Posterior vena cava (tissue), 2 donors: ENCODE measurements at places on chromosomes 6 and 20. TPM values are rescaled to one million over a fixed set of nuclear protein-coding genes. Genes with fewer than 3 reads are reported as not detected.

- peak; percentile 68 for DNase-seq
Observed at GRCh38 chr20:61923371-61924166, 142.1 kb downstream of the TAF4 start.

The TRAPPC3L gene
- total RNA-seq = 0.33 TPM

The COL20A1 gene
- not detected for total RNA-seq

GRCh38 chr20:34040300-34040995 lies 46.7 kb downstream of the RALY start:
- no peak for DNase-seq

DNA sequence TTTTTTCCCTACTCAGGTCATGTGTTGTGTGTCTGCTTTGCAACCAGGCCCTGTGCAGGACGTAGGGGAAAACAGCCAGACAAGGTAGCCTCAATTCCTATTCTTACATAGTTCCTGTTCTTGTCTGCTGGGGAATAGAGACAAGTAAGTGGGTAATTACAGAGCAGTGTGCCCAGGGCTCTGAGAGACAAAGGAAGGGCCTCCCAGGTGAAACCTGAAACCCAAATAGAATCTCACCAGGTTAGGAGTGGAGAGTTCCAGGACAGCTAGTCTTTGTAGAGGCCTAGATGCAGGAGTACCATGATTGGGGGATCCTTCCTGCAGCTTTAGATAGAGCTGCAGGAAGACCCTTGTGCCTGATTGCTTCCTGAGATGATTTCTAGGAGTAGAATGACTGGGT lies 48.4 kb downstream of the DHX35 start:
- DNase-seq = no peak

The MDC1 gene
- 25.0 TPM for total RNA-seq

- peak; percentile 95 for DNase-seq
Observed at GRCh38 chr6:134175532-134176263, 123.3 kb upstream of the SLC2A12 start.

The BTNL2 gene
- not detected for total RNA-seq

The SPO11 gene
- not detected for total RNA-seq

The B3GAT2 gene
- total RNA-seq = 0.05 TPM

The ELOVL2 gene
- total RNA-seq = 0.38 TPM

GRCh38 chr6:165718491-165718891 lies 55.5 kb upstream of the PDE10A start:
- no peak for DNase-seq

- no peak for DNase-seq
Observed at GRCh38 chr20:63826753-63827152, 4.3 kb downstream of the ZBTB46 start.

DNA sequence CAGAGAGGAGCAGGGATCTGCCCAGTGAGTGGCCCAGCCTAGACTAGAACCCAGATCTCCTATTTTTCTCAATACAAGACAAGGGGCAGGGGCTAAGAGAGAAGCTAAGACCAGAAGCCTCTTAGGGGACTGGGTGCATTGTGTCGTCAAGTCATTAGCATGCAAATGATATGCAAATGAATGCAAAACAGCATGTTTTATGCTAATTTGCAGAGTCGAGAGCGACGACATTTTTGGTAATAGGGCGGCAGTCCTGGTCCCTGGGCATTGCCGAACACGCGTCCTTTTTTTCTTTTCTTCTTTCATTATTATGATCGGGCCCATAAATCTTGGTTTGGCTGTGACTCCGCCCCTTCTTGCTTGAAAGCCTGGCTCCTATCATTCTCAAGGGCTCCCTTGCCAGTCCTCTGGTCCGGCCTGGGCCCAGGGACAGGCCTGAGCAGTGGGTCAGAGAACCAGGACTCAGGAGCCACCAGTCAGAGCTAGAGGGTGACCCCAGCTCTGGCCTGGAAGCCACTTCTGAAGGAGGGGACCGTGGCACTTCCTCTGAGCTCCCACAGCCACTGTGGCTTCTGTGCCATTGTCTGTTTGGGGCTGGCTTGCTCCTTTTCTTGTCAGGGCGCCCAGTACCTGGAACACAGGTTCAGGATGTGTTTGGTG lies 32.0 kb upstream of the SCRT2 start:
- DNase-seq = no peak

The POM121L2 gene
- not detected for total RNA-seq

- no peak for DNase-seq
Observed at GRCh38 chr6:12369781-12370262, 79.7 kb downstream of the EDN1 start.

DNA sequence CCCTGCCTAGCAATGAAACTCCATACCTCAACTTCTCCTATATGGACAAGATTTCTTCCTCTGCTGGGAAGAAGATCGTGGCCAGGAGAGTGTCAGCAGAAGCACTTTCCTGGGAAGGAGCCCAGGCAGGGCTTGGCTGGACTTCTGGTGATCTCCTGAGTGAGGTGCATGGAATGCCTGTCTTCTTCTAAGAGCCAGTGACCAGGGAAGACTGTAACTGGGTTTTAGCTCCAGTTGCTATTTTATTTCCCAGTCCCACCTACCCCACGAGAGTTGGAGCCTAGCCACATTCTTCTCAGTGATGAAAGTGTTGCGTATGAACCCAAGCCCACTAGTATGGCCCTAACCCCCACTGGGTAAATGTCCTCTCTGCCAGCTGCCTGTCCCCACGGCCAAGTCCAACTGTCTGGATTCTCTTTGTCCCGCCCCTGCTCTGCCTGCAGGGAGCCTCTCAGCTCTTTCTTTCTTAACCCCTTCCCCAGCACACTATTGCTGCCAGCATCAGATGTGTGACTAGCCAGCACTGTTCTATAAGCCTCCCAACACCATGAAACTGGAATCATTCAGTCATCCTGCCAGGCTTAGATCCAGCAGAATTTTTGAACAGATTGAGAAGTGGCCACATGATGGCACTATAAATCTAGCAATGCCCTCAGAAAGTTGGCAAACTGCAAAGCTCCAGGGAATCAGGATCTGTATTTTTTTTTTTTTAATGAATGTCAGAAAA lies 69.8 kb upstream of the FAM184A start:
- no peak for DNase-seq

GRCh38 chr6:85676086-85676729 lies 33.5 kb upstream of the SYNCRIP start:
- DNase-seq = no peak

The FOXC1 gene
- 27.6 TPM for total RNA-seq

The CCDC167 gene
- 18.9 TPM for total RNA-seq

DNA sequence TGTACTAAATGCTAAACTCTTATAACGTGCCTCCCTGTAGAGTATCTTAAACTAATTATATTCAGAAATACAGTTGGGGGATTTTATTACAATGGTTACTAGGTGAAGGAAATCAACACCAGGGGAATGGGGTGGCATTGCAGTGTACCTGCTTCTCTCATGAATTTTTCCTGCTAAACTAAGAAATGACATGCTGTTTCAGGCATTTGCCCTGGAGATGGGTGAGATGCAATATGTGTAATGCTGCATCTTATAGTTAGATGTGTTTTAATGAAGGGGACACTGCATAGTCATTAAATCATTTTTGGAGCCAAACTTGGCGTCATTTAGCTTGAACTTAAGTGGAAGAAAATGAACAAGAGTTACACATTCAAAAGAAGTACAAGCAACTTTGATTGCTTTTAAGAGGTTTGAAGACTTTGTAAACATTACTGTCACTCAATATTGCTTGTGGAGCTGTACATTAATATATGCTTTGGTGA lies 4.3 kb downstream of the EYA4 start:
- no peak for DNase-seq

The TRIM10 gene
- not detected for total RNA-seq

DNA sequence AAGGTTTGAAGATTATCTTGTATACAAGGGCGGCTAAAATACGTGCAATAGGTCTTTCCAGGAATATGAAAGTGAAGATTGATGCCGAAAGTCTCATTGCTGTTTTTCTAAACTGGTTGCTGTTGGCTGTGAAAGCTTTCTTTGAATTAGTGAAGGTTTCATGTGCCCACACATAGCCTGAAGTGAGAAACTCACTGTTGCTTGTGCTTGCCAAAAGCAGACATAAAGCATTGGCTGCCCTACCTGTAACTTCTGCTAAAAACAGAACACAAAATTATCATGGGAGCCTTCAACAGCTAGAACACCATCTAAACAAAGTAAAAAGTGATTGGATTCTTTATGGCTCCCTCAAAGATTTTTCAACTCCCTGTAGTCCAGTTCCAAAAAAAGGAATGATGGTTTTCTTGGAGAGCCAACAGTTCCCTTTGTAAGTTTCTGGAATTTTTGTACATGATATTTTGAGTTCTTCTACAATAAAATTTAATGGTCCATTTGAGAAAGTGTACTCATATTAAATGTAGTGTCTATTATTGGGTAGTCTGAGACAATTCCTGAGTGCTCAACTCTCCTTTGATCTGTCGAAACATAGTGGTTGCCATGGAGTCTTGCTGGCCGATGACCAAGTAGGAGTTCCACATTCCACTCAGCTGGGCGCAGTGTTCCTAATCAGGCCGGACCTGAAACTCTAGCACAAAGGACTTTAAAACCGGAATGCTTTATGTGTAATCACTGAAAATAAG lies 68.5 kb downstream of the PLEKHG1 start:
- DNase-seq = peak; percentile 96

The TCP11 gene
- not detected for total RNA-seq

GRCh38 chr6:27542485-27542884 lies 69.6 kb upstream of the ZNF184 start:
- DNase-seq = no peak

The UBE2C gene
- total RNA-seq = not detected

DNA sequence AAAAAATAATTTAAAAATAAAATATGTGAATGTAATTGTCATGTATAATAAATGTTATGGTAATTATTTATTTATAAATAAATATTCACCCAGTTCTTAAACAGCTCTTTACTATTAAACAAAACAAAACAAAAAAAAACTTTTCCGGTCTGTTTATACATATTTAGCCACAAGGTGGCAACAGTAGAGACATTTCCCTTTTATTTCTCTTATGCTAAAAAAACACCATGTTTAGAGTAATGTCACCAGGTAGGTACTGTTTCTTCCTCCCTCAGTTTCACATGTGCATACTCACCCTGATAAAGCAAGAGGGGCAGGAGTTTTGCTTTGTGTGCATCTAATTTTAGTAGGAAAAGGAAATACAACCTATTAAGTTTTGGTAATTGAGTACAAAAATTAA lies 610.4 kb upstream of the IMPG1 start:
- no peak for DNase-seq

GRCh38 chr20:63092660-63093215 lies 86.0 kb upstream of the BHLHE23 start:
- peak; percentile 62 for DNase-seq

DNA sequence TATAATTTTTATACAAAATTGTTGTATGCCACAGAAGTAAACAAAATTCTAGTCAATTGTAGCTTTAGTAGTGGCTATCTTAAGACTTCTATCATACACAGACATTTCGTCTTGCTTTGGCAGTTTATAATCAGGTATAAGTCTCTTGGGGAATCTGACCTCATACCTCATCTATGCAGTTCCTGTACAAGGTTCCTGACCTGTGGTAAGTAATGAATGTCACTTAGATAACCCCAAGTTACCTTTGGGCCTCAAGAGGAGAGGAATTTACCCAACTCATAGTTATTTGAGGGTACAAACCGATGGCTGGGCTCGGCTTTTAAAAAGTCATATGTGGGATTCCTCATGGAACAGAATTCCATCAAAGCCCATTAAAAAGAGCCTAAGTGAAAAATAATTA lies 58.8 kb upstream of the UNC93A start:
- DNase-seq = no peak

- DNase-seq = no peak
Observed at GRCh38 chr6:170358496-170358895, 51.9 kb downstream of the FAM120B start.

The HLA-DQA2 gene
- total RNA-seq = 0.52 TPM

DNA sequence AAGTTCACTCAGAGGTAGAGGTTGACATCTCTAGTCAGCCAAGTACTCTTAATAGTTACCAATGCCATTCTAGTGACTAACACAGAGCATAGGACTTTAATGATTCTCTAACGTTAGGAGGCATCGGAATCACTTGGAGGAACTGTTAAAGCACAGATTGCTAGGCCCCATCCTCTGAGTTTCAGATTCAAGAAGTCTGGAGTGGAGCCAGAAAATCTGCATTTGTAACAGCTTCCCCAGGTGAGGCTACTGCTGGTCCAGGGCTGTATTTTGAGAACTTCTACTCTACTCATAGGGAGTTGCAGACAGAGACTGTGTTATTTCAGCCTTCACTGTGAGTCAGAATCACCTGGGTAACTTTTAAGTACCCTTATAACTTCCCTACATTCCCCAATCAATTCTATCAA lies 5.7 kb downstream of the LMBRD1 start:
- DNase-seq = no peak

DNA sequence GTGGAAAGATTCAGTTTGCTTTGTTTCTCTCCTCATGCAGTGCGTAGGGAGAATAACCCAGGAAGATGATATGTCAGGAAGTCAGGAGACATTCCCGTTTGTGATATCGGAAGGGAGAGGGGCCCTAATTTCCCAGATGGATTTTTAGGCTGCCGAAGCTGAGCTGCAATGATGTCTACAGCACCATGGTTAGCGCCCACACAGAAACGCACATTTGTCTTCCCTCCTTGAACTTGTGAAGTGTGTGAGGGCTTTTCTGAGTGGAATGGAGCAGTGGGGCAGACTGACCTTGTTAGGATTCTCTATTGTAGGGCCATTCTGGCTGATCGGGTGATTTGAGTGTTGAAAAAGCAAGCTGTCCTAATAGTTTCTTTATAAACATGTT lies 191.3 kb upstream of the ARG1 start:
- DNase-seq = no peak

DNA sequence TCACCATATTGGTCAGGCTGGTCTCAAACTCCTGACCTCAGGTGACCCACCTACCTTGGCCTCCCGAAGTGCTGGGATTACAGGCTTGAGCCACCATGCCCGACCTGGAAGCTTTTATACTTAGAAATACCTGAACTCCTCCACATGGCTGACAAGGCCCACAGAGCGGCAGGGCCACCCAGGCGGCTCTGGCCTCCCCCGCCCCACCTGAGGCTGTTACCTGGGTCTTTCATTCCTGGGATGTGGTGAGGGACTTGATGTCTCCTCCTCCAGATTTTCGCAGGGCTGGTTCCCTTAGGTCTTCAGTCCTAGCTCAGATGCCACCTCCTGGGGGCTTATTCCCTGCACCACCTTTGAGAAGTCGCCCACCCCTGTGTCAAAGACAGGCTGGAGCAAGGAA lies 152.1 kb downstream of the LY86 start:
- DNase-seq = no peak

The MACROD2 gene
- total RNA-seq = 25.5 TPM

The PNRC1 gene
- 381 TPM for total RNA-seq

The KIF25 gene
- total RNA-seq = not detected

GRCh38 chr6:20965915-20966314 lies 431.7 kb downstream of the CDKAL1 start:
- no peak for DNase-seq

- DNase-seq = no peak
Observed at GRCh38 chr6:27776504-27776903, 135.7 kb downstream of the OR2B2 start.

- DNase-seq = no peak
Observed at GRCh38 chr6:51542475-51542874, 544.9 kb downstream of the PKHD1 start.
